Stimulated activated CD8-positive, alpha-beta memory T cell treated with anti-CD3 and anti-CD28 coated beads, Interleukin-2, amount 100 ng/mL, for 1 hour (primary cell): ENCODE measurements at places on chromosomes 4 and X.
A peak's percentile ranks its signal among the peaks of the same experiment; 100 is the strongest.

DNA sequence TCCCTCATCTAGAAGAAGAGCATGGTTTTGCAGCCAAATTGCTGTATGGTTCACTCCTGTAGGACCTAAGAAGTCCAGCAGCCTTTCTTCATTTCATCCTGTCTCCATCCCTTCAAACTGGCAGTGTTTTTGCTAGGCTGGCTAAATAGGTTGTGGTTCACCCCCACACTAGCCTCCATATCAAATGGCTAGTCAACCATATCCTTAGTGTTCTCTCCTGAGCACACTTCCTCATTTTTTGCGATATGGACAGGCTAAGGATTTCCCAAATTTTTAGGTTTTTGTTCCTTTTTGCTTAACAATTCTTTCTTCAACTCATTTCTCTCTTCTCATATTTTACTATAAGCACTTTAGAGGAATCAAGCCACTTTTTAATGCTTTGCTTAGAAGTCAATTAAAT lies 98.8 kb upstream of the NOCT start:
- DNase-seq: no peak

DNA sequence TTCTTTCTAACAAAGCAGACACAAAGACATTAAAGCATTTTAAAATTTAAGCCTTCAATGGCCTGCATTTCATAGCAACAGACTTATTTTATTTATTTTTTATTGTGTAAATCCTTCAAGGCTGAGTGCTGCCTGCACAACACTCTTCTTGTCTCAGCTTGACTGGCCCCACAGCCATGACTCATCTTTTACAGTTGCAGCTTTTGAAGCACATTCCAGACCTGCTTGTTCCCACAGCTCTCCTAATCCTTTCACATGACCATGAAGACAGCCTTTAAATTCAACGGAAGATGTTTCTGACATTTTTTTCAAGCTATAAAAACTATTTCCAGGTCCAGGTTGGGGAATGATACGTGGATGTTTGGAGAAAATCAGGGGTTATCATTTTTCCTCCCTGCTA lies 276.9 kb upstream of the TACR3 start:
- DNase-seq: no peak

DNA sequence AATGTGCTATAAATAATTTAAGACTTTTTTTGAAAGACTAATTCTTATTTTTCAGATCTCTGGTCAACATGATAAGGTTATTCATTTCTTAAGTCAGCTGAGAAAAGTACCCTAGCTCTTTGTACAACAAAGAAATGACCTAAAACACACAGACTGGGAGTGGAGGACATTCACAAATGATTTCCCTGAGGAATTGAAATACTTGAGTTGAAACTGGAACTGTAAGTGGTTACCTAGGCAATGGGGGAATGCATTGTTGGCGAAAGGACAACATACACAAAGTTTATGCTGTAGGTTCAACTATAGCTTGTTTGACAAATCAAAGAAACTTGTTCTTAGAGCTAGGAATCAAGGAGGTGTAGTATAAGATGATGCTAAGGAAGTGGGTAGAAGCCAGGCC lies 915.5 kb downstream of the FAT4 start:
- no peak for DNase-seq

GRCh38 chr4:81905971-81906370 lies 434.3 kb upstream of the RASGEF1B start:
- no peak for DNase-seq

DNA sequence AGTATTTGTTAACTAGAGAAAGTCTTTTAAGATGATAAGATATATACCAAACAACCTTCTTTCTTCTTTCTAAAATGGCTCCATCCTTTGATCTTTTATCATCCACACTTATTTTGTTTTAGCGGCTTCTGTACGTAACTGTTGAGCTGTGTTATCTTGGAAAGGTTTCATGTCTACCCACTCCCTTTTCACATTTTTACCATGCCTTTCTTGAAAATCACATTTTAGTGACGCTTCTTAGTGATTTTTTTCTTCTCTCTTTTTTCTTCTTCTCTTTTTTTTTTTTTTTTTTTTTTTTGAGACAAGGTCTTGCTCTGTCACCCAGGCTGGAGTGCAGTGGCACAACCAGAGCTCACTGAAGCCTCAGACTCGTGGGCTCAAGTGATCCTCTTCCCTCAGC lies 135.1 kb downstream of the CHIC2 start:
- no peak for DNase-seq

DNA sequence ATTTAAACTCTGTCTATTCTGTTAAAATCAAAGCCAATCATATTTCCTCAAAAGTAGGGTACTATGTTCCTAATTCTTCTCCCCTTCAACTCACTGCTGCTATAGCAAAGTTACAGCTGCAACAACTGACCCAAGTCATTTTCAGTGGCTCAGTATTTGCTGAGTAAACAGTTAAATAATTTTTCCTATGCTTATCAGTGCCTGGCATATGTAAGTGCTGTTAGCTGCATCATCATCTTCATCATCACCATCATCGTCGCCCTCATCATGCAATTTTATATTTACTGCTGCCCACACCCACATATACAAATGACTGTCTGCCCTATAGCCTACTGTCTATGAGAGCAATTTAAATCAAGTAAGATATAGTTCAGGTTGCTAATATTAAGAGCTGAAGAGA lies 21.9 kb downstream of the COQ2 start:
- no peak for DNase-seq

GRCh38 chr4:180156684-180157083 lies 2086.5 kb upstream of the TENM3 start:
- no peak for DNase-seq

DNA sequence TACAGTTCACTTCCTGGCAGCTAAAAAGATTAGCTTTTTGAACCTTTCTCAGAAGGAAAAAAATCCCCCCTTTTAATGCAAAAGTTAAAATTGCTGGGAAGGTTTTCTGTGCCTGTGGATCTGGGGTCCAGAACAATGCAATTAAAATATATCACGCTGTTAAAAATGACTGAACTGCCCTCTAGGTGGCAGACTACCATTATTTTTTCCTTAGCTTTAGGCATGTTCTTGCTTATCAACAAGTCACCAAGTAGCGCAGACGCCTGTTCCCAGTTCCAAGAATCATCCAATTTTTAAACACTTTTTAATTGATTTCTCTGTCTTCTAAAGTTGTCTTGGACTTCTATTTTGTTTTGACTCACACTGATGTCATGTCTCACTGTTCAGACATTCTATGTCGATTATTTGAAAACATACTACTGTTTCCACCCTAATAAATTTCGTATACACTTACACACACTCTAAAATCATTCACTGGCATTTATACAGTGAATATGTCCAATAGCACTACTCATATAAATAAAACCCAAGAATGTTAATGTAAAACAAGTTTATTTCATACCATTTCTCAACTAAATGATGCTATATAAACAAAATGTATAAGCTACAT lies 661.6 kb downstream of the RAPGEF2 start:
- no peak for DNase-seq

DNA sequence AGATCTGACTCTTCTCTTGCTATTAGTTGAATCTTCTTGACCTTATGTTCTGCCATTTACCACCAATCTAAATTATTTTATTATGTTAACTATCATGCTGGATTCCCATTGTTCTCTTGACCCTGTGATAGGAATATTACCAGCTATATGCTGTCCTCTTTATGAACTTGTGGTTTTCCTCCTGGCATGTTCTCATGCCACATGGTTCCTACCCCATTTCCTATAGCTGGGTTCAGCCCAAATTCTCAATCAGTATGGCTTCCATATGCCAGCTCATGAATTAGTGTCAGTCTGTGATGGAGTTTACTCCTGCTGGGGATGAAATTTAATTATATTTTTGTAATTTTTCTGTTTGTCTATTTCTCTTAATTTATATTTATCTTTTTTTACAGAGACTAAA lies 430.5 kb downstream of the SMARCA1 start:
- DNase-seq: no peak

DNA sequence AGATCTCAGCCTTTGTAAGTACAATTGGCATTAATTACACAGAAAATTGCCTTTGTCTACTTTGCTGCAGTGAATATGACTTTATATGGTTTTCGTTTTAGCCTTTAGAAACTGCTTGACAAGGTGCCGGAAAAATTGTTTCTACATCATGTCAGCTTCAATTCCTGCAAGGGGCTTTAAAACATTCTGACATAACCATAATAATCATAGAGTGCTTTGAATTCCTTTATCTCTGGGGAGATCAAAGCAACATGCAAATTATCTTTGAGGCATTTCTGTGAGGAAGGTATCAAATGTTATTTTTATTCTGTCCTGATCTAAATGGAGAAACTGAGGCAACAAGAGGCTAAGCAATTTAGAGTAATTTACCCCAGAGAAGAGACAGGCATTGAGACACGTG lies 57.8 kb downstream of the MMRN1 start:
- DNase-seq: no peak

- no peak for DNase-seq
Observed at GRCh38 chr4:79399076-79399475, 9.0 kb downstream of the GK2 start.

DNA sequence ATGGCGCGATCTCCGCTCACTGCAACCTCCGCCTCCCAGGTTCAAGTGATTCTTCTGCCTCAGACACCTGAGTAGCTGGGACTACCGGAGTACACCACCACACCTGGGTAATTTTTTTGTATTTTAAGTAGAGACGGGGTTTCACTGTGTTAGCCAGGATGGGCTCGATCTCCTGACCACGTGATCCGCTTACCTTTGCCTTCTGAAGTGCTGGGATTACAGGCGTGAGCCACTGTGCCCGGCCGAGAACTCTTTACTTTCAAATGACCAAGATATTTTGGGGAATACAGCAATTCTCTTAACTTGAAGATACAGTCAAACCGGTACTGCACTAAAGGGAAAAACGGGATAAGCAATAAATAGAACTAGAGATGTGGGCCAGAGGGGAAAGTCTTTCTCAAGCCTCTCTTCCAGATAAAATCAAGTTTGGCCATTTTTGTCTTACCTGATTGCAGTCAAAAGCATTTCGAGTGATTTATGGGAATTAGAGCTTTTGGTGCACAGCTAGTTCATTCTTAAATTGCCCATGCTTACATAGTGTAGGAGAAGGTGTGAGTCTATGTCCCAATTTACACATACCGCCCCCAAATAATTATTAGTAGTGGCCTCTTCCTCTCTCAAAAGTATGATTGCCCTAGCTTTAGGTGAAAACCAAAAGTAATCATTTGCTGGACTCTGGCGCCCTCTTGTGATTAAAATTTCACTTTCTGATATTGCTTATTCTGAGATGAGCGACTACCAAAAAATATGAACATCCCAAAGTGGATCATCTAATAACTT lies 53.2 kb upstream of the ABCG2 start:
- DNase-seq: peak; percentile 2

DNA sequence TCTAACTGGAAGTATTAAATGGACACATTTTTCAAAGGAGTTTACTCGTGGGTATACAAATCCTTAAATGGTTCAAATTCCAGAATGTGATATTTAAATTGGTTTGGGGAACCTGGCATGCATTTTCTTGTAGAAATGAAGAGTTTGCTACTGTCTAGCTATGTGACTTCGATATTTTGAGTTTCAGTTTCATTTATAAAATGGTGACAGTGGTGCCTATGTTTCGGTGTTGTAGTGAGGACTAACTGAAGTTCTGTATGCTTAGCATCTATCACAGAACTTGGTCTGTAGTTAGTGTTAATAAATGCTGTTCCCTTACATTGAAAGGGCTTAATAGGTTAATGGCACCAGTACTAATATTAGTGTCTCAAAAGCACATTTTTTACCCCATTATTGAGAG lies 29.4 kb downstream of the TRPC5 start:
- DNase-seq: no peak

GRCh38 chr4:19982556-19982955 lies 269.1 kb upstream of the SLIT2 start:
- no peak for DNase-seq

DNA sequence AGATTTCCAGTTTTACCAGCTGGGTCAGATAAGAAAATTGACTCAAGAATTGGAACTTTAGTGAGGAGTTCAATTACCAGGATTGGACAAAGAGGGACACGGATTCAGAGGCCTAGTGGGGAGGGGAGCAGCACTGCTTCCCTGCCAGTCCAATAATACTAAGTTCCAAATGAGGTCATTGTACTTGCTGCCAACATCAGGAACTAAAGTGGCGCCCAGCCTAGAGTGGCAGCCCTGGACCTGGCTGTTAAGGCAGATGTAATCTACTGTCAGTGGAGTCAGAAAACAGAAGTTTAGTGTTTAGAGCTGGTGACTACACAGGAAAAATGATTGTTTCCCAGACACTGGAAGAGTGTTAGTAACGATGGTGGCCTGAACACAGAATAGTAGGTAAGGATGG lies 42.7 kb upstream of the RAPGEF2 start:
- DNase-seq: no peak

DNA sequence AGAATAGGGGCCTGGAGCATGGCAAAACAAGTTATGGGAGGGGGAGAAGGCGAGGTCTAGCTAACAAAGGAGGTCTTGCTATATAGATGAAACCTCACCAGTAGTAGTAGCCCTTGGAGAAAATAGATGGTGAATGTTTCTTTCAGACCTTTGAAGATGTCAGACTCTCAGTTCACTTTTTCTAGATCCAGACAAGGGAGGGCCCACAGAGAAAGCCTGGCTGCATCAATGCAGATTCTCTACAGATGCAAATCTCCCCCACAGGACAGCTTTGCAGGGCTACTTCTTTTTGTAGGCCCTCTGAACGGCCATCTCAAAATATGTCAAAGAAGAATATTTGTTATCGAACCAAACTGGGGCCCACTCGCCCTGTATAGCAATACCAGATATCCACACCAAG lies 159.7 kb downstream of the ANK2 start:
- DNase-seq: no peak

- DNase-seq: no peak
Observed at GRCh38 chr4:140090215-140090731, 63.7 kb downstream of the MAML3 start.

DNA sequence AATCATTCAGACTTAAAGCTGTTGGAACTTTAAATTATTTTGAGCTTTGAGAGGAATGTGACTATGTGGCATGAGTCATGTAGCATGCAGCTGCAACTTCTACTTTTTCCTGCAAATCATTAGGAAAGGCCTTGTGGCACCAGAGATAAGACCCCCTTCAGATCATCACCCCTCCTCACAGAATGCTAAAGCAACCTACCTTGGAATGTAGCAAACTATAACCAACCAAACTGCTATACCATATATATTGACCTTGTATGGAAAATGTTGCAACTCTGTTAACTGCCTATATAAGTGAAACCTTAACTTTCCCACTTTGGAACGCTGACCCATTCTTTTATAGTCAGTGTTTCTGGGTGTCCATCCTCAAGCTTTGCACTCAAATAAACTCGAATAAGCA lies 32.0 kb downstream of the ATXN3L start:
- DNase-seq: no peak

GRCh38 chrX:39667191-39667590 lies 430.6 kb downstream of the BCOR start:
- DNase-seq: no peak

DNA sequence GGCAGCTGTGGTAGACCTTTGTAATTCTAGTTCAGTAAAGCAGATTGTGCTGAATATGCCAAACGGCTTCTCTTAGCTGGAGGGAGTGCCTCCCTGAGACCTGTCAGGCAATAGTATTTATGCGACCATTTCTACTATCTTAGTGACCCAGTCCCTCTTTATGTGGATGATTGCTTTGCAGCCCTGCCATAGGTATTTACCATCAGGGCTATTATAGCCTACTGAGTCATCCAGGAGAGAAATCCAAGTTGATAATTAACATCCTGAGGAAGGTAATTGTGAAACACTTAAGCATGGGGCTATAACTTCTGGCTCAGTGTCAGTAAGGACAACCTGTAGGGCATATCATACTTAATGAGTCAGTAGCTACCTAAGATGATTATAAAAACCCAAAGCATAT lies 103.9 kb upstream of the MAOA start:
- no peak for DNase-seq
